ENCODE measurements at places on chromosomes 12 and 14.

DNA sequence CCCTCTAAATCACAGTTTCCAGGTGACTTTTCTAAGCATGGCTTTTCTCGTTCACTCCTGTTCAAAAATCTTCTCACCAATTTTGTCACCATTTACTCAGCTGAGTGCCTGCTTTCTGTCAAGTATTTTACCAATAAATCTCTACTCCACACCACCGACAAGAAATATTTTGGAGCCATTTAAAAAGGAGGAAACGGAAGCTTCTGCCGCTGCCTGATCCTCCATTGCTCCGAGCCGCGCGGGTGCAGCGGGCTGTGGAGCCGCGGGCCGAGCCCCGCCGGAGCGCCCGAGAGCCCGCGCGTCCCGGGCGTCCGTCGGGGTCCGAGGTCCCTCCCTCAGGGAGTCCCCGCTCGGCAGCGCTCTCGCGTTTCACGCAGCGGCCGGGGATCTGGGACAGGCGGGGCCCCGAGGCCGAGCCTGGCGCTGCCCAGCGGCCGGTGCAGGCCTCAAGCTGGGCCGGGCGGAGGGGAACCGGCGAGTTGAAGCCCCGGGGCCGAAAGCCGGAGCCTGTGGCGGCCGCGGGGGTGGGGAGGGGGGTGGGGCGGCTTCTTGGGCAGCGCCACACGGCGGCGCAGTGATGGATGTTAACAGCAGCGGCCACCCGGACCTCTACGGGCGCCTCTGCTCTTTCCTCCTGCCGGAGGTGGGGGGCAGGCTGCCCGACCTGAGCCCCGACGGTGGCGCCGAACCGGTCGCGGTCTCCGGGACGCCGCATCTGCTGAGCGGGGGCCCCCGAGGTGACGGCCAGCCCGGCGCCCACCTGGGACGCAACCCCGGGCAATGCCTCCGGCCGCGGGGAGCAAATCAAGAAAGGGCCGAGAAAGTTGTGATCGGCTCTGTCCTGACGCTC is 1.1 kb upstream of the HEBP1 start:
- DNase-seq, result peak; percentile 72

GRCh38 chr12:10052193-10052913 is 21.9 kb downstream of the CLEC9A start:
- no peak for DNase-seq

GRCh38 chr12:2301531-2302461 is 249.0 kb downstream of the CACNA1C start:
- no peak for DNase-seq

DNA sequence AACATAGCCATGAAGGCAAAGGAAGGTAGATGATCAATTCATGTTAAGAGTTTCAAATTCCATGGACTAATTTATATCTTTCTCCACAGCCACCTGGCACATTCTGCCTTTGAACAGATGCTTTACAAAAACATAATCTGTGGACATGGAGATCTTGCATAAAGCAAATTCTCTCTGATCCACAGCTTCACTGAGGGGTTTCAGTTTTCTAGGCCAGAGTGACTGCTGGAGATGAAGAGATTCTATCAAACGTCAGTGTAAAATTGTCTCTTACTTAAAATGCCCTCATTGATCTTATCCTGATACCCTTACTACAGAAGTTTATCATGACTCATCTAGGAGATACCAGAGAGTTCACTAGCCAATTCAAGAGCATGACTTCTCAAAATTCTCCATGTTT is 291.6 kb downstream of the DAD1 start:
- DNase-seq, result no peak

DNA sequence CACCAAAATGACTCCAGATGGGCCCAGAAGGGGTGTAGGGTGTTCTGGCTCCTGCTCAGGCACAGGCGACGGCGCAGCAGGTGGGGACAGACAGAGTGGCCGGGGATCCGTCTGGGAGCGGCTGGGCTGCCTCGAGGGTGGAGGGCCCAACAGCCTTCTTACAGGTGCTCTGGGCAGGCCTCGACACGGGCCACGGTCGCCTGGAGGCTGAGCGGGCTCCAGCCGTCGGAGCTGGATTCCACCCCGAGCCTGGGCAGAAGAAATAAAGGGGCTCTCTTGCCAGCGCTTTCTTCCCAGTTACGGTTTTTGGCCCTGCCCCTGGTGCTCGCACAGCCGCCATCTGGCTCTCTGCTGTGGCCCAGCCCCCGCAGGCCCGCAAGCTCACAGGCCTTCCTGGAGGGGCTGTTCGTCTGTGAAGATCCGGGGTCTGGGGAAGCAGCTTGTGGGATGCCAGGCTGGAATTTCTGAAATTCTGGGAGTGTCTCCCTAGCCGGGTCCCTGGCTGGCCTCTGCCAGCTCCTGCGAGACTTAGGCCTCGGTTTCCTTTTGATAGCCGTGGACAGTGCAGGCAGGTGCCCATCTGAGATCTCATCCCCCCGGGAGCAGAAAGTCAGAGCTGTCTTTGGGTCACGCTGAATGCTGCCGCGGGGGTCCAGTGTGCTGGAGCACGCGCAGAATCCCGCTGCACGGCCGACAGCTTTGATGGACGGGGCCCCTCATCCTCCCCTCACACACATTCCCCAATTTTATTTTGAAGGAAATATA is 122.7 kb downstream of the PAPOLA start:
- DNase-seq, result no peak

DNA sequence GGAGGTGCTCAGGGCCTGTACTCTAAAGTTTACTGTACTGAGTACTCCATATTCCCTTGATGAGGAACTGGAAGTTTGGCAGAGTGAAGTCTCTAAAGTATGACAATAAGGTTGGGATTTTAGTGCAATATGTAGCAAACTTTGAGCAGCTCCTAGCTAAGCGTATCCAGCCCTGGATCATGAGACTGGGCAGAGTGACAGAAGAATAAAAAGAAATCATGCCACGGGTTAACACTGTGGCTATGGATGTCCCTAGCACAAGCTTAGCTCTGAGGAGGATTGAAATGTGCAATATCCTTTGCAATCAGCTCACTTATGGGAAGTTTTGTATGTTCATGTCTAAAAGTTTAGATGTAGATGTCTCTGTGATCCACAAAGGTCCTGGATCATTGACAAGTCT is 114.1 kb downstream of the SMOC1 start:
- DNase-seq, result no peak

DNA sequence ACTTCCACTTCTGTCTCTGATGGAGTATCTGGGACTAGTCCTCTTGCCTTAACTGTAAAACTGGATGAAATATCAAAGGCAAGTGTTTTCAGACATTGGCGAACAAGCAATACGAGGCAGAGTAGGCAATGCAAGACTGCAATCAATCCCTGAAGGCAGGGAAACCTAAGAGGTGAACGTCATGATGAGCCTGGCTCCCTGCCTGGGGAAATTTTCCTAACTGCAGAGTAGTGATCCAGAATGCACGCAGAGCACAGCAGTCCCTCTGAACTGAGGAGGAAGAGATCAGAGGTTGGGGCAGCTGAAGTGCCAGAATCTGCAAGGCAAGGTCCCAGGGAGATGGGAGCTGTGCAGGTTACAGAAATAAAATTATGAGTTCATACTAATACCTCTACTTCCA is 18.5 kb downstream of the BHLHE41 start:
- no peak for DNase-seq

Measured in HuH-7.5 (cell line).